Fibroblast of gingiva (primary cell): ENCODE measurements at places on chromosomes 16 and 17.
A peak's percentile ranks its signal among the peaks of the same experiment; 100 is the strongest.

DNA sequence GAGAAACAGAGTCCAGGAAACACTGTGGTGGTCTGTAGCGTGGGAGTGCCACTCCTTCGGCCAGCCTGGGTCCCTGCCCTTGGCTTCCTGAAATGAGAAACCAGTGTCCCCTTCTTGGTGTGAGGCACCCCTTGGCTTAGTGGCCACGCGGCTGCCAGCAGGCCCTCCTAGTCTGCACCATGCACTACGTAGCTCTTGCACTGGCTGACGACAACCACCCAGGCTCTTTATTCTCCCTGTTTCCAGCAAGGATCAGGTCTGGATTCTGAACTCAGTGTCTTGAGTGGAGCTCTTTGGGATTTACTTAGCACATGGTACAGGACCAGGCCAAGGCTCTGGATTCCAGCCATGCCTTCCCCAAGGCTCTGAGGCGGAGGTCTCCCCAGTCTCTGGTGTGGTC, 1.1 kb upstream of the SPEM3 start:
- DNase-seq: no peak

GRCh38 chr16:81866820-81867440, 87.8 kb downstream of the PLCG2 start:
- no peak for DNase-seq

GRCh38 chr17:60134396-60135150, 15.2 kb upstream of the CA4 start:
- DNase-seq: peak; percentile 14

DNA sequence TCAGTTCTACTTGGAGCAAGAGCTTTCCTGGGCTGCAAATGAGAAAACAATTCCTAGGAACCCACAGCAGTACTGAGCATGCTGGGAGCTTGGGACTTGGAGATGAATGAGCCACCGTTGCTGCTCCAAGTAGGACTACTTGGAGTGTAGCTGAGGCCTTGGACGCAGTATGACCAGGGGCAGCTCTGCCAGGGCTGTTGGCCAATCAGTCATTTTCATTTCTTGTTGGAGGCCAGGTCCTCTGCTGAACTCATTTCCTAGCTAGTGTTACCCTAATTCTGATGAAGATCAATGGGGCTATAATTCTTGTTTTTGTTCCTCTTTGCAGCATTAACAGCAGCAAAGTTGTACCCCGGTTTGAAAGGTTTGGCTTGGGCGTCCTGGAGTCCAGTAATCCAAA, 8.0 kb upstream of the LGALS9 start:
- DNase-seq: no peak

GRCh38 chr17:60164697-60165096, 14.9 kb downstream of the CA4 start:
- no peak for DNase-seq

DNA sequence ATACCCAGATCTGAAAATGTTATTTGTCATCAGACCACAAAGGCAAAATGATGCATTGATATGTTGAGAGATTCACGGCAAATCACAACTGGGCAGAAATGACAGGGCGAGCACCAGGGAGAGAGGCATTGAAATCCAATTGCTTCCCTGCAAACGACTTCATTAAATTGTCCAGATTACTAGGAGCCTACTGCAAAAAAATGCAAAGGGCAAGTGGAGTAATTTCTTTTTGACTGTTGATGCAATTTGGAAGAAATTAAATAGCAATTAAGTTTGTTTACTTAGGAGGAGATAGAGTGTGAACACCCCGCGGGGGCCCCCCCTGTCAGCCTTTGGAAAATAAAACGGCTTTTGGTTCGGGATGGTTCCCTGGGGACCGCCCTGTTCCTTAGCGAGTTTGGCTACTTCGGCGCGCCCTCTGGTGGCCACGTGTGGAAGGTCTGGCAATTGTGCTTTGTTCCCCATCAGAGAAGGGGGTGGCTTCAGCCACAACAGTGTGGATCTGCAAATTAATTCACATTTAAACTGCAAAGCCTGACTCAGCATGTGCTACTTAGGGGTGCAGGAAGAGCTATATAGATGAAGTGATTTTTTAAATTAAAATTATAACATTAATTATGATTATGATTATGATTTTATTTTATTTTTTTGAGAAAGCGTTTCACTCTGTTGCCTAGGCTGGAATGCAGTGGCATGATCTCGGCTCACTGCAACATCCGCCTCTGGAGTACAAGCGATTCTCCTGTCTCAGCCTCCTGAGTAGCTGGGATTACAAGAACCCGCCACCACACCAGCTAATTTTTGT, 14.5 kb upstream of the TMC7 start:
- DNase-seq: peak; percentile 63
